T-helper 2 cell (primary cell): ENCODE measurements at places on chromosomes 5 and 9.

GRCh38 chr5:144487207-144487606 lies 316.5 kb downstream of the KCTD16 start:
- no peak for DNase-seq

GRCh38 chr5:72107131-72107900 lies at the start of gene MAP1B:
MAP1B (plus strand) TSS chr5:72107475; CDS start chr5:72107532, 57 bp downstream.
- DNase-seq = no peak

DNA sequence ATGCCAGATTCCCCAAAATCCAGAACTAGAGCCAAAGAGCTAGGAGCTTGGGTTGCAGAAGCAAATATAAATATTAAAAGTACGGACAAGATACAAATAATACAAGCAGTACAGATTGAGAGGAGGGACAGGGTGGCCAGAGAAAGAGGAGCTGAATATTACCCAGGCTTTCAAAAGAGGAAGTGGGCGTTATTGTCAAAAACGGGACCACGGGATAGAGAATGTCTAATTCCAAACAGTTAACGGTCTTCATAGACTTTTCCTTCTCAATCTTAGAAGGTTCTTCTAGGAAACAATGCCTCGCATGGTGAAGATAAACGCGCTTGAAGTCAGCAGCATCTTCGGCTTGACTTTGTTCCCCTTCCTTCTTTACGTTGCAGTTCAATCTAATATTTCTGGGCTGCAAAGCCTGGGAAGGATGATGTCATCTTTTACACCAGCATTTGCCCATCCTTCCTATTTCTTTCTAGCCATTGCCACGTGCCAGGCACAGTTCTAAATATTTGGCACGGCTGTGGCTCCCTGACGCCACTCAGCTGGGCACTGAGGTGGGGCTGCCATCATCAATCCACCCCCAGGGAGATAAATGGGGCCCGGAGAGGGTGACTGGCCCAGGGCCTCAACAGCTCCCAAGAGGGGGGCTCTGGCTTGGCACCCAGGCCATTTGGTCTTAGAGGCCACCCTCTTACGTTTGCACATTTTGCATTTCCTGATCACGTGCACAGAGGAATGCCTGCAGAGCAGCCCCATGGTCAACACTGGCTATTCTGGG lies 16.3 kb upstream of the OLFM1 start:
- no peak for DNase-seq

GRCh38 chr9:86353655-86354010 lies 577 bp downstream of the TUT7 start:
- DNase-seq = no peak

DNA sequence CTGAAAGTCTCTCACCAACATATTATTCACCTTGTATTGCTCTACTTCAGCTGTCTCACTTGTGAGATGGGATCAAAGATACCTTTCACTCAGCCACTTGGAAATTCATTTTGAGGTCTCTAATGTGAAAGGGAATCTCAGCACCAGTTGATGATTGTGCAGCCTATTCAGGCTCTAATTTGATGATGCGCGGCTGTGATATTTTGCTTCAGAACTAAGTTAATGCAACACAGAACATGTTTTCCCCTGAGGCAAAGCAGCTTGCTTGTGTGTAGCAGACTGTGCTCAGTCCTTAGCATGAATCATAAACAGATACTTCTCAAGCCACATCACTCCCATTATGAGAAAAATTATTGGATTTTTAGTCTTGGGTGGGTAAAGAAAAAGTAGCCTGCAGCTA lies 378.8 kb downstream of the OSTF1 start:
- no peak for DNase-seq

DNA sequence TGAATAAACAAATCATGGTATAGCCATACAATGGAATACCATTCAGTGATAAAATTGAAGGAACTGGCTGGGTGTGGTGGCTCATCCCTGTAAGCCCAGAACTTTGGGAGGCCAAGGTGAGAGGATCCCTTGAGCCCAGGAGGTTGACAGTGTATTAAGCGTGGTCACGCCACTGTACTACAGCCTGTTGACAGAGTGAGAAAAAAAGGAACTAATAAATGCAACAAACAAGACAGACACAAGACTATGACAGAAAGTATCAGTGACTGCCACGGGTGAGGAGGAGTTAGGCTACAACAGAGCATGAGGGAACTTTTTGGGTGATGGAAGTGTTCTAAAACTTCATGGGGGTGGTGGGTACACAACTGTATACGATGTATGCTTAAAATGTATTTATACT lies 2.2 kb downstream of the FNIP1 start:
- DNase-seq = no peak

DNA sequence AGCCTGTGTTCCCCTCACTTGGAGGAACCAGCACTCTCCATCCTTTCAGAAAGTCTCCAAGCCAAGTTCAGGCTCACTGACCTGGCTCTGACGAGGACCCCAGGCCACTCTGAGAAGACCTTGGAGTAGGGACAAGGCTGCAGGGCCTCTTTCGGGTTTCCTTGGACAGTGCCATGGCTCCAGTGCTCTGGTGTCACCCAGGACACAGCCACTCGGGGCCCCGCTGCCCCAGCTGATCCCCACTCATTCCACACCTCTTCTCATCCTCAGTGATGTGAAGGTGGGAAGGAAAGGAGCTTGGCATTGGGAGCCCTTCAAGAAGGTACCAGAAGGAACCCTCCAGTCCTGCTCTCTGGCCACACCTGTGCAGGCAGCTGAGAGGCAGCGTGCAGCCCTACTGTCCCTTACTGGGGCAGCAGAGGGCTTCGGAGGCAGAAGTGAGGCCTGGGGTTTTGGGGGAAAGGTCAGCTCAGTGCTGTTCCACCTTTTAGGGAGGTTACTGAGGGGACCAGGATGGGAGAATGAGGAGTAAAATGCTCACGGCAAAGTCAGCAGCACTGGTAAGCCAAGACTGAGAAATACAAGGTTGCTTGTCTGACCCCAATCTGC lies 4.7 kb upstream of the NUP214 start:
- DNase-seq = no peak

- no peak for DNase-seq
These were observed 9.7 kb downstream of the GRIN1 start for GRCh38 chr9:137148661-137149060.

GRCh38 chr5:35799753-35800152 lies 56.9 kb upstream of the IL7R start:
- DNase-seq = no peak

GRCh38 chr9:120040896-120041295 lies 539.1 kb downstream of the CDK5RAP2 start:
- no peak for DNase-seq

- DNase-seq = no peak
These were observed 41.0 kb upstream of the SHC3 start for GRCh38 chr9:89219637-89220036.

DNA sequence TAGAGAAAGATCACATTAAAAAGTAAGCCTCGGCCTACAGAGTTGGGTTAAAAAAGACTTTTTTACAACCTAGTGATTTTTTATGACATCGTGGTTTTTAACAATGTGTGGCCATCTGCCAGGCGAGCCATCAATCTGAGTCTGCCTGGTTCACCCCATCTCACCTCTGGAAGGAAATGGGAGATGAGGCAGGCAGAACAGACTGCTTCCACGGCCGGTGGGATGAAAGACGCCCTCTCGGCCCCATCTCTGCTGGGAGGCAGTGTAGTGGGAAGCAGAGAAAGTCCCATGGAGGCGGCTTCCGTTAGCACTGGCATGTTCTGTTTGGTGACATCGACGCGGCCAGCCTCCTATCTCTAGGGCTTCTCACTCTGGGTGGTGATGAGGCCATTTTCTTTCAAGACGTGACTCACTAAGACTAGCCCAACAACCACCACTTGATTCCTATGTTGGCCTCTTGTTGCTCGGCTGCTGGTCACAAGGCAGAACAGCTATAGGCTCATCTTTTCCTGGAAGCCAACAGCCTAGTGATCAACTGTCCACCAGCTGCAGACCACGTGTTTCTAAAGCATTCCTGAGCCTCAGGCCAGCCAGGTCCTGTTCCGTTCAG lies 132.4 kb upstream of the OTULINL start:
- DNase-seq = no peak

GRCh38 chr5:41115281-41115680 lies 44.1 kb upstream of the MROH2B start:
- DNase-seq = no peak

DNA sequence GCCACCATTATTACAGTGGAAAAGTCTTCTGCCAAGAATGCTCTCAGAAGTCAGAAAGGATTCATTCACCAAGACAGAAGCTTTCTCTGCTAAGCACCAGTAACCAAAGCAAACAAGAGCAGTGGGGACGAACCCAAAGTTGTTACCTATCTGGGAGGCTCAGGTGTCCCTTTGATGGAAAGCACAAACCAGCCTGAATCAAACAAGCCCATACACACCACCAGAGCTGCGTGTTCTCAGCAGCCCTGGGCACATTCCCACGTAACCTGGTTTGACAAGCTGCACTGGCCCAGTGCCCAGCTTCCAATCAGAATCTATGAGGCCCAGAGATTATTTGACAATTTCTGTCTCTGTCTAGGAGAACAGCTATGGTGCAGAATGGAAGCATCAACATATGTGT lies 252.6 kb downstream of the ACTL7B start:
- no peak for DNase-seq

- no peak for DNase-seq
These were observed 61.7 kb downstream of the DAP start for GRCh38 chr5:10699281-10699874.

- DNase-seq = no peak
These were observed 51.0 kb upstream of the OR2K2 start for GRCh38 chr9:111381006-111381405.

DNA sequence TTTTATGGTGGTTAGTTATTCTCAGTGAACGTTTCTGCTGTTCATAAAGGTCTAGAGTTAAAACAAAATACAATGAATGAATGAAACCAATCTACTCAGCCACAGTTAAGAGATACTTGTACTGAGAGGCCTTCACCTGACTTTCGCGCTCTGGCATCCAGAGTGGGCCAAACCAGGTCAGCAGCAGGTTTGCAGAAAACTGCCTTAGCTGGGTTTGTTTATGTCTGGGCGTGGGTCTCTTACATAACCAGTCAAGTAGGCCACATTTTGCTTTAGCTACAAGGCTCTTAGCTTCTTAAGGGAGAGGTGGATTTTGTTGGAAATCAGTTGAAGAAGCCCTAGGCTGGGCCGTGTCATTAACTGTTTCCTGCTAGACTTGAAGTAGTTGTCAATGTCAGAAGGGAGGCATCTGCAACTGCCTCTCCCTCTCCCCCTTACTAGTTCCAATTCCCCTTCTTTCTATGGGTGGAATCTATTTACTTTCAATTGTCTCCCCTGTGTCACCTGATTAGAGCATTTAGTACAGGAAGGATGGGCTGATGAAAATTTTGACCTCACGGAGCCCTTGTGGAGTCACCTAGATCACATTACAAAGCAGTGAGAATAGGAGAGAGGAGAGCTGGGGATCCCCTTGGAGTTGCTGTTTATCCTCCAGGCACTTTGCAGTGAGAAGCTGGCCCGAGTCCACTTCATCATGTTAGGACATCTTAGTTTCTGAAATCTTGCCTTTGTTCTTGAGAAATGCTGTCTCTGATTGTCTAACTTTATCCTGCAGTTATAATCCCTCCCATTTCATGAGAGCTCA lies 200.5 kb downstream of the ARHGEF28 start:
- DNase-seq = no peak

- no peak for DNase-seq
These were observed 77.3 kb downstream of the GAPVD1 start for GRCh38 chr9:125338929-125339328.

DNA sequence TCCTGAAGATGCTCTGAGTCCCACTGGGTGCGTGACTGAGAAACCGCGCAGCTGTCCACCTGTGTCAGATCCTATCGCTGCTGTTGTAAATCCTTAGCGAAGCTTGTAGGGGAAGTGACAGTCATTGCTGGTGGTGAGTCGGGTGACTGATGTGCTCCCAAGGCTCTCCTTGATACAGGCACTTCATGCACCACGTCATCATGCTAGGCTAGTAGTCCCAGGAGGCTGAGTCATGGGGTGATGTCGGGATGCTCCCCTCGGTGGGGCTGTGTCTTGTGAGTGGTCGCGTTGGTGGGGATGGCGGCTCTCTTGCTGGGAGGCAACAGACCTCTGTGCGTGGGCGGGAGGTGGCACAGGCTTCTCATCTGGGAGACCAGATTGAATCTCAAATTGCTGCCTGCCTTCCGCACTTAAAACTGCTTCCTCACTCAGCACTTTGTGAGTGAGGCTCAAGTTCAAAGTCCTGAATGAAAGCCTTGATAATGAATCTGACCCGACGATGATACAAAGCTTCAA lies 84.7 kb downstream of the CSNK1A1 start:
- no peak for DNase-seq

GRCh38 chr9:78592811-78593210 lies 295.9 kb downstream of the PSAT1 start:
- no peak for DNase-seq

DNA sequence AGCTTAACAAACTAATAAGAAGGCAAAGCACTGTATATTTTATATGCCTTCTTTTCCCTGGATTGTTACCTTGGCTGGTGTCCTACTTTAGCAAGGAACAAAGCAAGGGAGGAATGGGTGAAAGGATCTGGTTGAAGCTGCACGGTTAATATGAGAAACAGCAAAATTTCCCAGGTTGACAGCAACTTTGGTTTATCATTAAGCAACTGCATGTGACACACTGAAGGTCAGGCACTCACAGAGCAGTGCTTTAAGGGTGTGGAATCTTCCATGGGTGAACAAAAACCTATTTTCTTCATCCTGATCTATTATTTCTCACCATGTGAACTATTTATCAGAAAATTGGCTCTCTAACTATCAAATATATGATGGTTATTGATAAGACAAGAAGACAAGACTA lies 109.0 kb upstream of the ATP10B start:
- DNase-seq = no peak

- no peak for DNase-seq
These were observed 479.7 kb downstream of the CETN3 start for GRCh38 chr5:89929834-89930233.

- no peak for DNase-seq
These were observed 140.1 kb upstream of the MOCS2 start for GRCh38 chr5:53249529-53250200.

DNA sequence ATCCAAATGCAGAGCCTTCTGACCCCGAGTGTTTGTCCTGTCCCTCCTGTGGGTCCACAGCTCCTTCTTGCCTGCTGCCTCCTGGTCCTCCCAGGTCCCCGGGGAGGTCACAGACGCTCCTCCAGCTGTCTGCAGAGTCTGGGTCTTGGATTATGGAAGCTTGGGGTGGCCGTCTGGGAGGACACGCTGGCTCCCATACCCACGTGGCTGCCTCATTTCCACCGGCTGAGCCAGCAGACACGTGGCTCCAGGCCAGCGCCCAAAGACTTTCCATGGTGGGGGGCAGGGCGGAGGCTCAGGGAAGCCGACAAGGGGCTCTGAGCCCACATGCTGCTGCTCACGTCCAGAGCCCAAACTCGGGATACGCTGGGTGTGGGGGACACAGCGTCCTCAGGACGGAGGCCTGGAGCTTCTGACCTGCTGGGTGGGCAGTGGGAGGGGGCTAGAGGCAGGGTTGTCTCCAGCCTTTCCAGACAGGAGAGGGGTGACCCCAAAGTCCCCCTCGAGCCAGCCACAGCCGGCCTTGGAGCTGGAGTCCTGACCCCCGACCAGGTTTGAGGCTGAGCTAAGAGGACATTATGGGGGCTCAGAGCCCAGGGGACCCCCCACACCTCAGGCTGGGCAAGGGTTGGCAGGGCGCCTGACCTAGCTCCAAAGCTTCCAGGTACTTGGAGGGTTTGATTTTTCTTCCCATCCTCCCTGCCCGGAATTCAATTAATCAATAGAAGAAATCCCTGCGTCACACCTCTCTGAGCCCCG lies 24.2 kb upstream of the RNU6ATAC start:
- no peak for DNase-seq

GRCh38 chr5:124371111-124371706 lies 375.2 kb downstream of the ZNF608 start:
- DNase-seq = no peak

GRCh38 chr5:115600766-115601165 lies 1.5 kb downstream of the TICAM2 start:
- peak; percentile 23 for DNase-seq
